Stimulated activated CD4-positive, alpha-beta T cell treated with anti-CD3 and anti-CD28 coated beads, Interleukin-12 subunit alpha, Interleukin-12 subunit beta, amount 100 ng/mL, for 24 hours (primary cell): ENCODE measurements at places on chromosomes 2 and 18.

DNA sequence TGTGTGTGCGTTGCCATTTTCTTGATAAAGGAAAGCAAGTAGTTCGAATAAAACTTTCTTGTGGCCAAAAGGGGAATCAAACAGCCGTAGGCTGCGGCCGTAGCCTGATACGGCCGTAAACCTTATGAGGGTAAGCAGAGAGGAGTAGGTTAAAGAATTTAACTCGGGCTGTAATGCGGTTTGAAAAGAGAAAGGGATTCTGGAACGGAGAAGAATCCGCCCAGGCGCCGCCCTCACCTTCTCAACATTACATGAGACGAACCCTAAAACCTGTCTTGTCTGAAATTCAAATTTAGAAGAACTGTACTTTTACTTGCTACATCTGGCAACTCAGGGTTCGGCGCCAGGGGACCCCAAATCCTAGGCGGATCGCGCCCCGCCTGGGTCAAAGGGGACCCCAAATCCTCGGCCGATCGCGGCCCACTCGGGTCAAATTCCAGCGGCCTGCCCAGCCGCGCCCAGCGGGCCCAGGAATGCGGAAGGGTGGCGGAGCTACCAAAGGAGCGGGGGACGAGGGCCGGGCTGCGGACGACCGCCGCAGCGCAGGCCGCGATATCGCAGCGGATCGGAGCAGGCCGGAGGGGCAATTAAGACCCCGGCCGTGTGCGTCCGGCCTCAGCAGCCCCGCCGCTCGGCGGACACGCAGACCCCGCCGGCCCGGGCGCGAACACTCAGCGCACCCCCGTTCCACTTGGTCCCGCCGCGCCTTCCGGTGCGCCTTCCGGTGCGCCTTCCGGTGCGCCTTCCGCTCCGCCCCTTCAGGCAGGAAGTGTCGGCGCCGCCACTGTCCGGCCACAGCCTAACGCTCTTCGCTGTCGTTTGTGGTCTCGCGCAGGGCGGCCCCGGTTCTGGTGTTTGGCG, at the start of gene MYL12B:
Gene MYL12B (plus strand): TSS at position 761 of the 861 bp plus-strand sequence. CDS start 10,766 bp downstream, outside the sequence.
- peak; percentile 67 for DNase-seq

DNA sequence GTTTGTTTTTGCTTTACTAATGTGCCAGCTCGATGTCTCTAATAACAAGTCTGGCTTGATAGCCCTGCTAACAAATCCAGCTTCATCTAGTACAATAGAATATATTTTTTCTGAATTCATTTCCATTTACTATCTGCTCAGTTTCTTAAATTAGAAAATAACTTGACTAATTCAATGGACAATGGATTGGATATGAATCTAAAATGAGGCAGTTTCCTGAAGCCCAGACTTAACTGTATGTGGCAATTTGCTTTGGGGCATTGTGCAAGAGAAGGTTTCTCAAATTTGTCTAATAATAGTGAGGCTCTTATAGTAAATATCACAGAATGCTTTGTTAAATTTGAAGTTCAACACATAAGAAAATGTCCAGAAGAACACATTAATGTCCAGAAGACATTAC, 25.8 kb downstream of the CALCRL start:
- DNase-seq, result no peak

- DNase-seq, result no peak
These were observed 98.8 kb upstream of the TAF1B start for GRCh38 chr2:9744256-9745004.

DNA sequence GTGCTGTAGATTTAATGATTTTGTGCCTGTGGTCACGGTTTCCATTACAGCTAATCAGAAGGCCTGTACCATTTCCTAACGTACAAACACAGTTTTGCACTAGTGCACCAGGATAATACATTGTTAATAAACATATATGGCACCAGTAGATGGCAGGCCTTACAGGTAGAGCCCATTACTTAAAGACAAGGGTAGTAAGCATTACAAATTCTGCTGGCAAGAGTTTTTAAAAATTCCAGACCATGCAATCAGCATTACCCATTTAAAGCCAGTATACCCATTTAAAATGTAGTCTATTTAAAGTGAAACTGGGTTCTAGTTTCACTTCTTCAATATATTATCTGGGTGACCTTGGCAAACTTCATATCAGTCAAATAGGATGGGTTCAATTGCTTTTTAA, 224.2 kb downstream of the NUP35 start:
- no peak for DNase-seq

- no peak for DNase-seq
These were observed 56.8 kb downstream of the TRIP12 start for GRCh38 chr2:229865033-229865432.

DNA sequence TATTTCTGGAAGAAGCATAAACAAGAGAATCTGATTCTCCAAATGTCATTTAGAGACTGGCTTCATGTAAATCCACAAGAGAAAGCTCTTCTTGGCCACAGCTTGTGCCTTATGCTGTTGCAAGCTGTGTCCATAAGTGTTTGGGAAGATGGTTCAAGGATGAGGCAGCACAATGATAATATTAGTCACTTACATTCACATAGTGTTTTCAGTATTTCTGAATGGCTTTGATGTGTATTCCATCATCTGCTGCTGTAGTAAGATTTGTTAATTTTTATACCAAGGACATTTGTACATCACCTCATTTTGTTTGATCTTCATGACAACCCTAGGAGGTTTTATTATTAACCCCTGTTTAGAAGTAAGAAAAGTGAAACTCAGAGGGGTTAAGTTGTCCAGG, 29.9 kb downstream of the CREG2 start:
- no peak for DNase-seq

DNA sequence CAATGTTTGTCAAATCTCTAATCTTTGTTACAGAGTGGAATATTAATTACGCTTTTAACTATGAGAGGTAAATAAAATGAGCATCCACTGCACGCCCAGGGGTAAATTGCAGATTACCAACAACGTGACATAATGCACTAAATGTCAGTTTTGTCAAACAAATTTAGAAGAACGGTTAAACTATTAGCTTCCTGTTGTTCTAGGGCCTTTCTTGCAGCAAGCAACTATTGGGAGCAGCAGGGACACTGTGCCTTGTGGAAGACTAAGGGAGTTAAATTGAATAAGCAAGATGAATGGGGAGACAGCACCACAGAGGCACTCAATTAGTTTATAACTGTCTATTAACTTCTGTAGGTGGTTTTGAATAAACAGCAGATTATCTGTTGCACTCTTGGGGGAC, 391.0 kb upstream of the RAB12 start:
- no peak for DNase-seq

GRCh38 chr2:118880501-118880900, 33.1 kb upstream of the EN1 start:
- DNase-seq, result no peak

- DNase-seq, result no peak
These were observed 28.3 kb upstream of the HPCAL1 start for GRCh38 chr2:10274376-10274775.

GRCh38 chr2:8622199-8622911, 59.5 kb upstream of the ID2 start:
- no peak for DNase-seq

- DNase-seq, result no peak
These were observed 169.4 kb downstream of the GALNT1 start for GRCh38 chr18:35750929-35751328.

GRCh38 chr2:154813636-154814035, 115.1 kb downstream of the KCNJ3 start:
- no peak for DNase-seq

- DNase-seq, result no peak
These were observed 53.7 kb downstream of the SNTG2 start for GRCh38 chr2:1004398-1004797.

GRCh38 chr2:11292464-11293255, 51.8 kb downstream of the ROCK2 start:
- no peak for DNase-seq

DNA sequence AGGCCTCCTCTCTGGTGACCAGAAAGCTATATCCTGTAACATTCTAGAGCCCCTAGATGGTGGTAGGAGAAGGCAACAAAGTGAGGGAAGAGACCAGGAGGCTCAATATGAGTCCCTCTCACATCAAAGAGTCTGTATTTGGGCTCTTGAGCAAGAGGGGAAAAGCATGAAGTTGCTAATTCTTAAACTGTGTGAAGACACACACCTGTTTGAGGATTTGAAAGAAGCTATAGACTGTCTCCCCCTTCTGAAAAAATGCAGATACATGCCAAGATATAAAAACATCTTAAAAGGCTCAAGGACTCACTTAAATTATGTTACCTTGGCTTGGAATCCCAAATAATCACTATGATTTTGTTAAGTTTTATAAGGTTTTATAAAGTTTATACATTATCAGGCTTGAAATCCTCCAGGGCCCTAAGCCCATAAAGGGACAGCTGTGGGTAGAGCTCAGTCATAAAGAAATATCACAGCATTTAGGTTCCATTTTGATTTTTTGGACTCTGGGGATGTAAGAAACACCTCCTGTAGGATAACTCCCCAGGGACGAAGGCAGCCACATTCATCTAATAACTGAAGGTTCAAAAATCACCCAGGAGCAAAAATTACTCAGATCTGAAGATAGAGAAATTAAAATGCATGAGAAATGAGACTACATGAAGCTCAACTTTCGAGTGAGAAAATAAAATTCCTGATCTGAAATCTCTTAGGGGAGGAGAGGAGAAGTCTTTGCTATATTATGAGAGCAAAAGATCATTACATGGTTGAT, 136.1 kb upstream of the LGALSL start:
- DNase-seq, result no peak

- DNase-seq, result no peak
These were observed 470.9 kb upstream of the ACVR2A start for GRCh38 chr2:147373800-147374422.

- no peak for DNase-seq
These were observed 19.9 kb downstream of the SNORC start for GRCh38 chr2:232889876-232890401.

GRCh38 chr2:232477751-232478510, 9.7 kb downstream of the ECEL1 start:
- DNase-seq, result no peak
